ENCODE measurements at places on chromosomes 11 and 22.

GRCh38 chr11:84871116-84871515 is 756.0 kb downstream of the DLG2 start:
- no peak for DNase-seq

DNA sequence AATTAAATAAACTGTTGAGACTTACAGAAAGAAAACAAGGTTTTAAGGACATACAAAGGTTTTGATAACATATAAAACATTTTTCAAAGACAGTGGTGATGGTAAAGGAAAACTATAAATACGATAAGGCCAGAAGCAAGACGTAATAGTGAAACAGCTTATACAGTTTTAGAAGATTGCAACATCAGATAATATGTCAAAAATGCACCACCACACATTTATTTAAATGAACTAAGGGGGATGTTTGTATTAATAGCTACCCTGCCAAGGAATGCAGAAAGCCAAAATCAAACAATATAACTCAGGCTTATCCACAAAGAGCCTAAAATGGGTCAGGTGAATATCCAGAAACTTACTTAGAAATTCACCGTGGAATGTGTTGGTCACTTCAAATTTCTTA is 981.6 kb upstream of the FAT3 start:
- DNase-seq, result no peak

GRCh38 chr11:118240999-118241763 is 11.0 kb downstream of the MPZL3 start:
- no peak for DNase-seq

DNA sequence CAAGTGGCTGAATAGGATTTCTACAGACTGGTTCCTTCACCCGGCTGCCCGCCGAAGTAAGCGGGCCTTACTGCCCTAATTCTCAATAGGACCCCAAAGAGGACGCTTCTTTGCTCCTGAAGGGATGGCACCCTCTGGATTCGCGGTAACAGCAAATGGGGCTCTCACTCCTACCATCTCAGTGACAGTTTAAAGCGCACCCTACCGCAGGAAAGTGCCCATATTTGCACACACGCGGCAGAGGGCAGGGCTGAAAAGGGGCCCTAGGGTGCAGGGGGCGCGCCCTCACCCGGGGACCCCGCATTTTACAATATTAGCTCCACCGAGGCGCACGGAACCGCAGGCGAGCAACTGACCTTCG is 985 bp upstream of the UPB1 start:
- DNase-seq, result no peak

DNA sequence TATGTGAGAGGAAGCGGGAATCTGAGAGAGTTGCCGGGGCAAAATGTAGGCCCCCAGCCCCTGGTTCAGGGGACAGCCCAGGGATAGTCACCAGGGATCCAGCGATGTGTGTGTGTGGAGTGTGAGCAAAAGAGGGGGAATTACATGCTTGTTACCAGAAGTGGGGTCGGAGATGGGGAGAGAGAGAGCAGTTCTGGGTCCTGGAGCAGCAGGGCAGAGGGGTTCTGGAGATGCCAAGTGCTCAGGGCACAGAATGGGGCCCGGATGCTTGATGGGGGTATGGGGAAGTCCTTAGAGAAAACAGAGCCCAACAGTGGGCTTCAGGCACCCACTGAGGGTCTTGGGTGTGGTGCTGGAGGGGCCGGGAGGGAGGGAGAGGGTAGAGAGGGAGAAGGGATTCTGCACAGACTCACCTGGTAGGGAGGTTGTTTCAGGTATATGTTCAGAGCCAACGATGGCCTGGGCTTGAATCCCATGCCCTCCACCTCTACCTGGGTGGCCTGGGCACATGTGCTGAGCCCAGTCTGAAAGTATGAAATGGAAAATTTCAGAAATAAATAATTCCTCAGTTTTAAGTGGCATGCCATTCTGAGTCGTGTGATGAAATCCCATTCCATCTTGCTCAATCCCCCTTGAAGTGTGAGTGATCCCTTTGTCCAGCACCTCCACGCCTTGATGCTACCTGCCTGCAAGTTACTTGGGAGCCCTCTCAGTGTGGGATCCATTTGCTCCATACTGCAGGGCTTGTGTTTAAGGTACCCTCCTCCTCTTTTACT is 12.4 kb downstream of the SMIM38 start:
- no peak for DNase-seq

DNA sequence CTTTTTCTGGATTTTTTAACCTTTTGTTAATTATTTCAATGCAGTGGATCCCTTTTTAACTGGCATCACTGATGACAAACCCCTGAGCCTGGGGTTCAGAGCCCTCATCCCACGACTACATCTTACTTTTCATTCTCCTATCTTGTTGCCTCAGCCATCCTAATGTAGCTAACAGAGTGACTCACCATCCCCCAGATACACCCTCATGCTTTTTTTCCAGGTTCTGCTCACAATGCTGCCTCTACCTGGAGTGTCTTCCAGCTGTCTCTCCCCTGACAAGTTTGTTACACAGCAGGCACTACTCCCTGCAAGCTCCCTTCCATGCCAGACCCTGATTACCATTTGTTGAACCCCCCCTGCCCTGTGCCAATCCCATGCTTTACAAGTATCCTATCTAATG is 135.4 kb downstream of the NCAM1 start:
- DNase-seq, result no peak

DNA sequence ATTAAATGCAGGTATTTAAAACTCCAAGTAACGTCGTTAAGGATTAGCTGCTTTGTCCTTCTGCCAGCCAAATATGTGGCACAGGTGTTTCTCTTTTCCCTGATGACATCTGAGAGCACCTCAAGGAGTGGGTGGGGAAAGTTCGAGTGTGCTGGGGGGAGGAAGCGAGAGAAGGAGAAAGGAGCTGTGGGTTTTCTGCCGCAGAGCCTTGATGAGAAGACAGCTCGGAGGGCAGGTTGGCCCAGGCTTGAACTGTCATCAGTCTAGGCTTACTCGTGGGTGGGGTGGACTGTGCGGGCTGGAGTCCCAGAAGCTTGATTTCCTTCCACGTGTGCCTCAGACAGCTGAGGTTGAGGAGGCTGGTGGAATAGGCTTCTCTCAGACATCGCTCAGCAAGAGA is 15.2 kb upstream of the SORL1-AS1 start:
- no peak for DNase-seq

DNA sequence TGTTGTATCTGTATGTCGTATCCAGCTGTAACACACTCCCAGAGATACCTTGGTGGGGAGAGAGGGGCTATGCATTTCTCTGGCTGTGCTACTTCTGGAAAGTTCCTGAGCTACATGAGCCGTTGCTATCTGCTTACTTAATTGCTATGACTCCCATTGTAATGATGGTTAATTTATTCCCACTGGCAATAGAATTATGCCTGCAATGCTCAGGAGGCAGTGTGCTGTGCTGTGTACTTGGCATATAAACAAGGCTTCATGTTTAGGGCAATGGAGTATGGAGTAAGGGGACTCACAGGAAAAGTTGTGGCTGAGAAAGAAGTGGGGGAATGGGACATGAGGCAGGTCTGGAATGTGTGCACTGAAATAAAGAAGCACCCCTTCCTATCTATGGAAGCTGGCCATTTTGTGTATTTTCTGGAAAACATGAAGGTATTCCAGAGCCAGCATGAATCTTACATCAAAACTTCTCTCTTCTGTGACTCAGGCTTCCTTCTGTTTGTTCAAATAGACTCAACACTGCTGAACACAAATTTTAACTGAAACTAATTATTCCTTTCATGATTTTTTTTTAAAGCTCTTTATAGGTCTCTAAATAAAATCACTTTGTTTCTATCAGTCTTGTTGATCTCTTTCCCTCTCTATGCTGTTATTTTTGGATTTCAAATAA is 40.6 kb downstream of the CD44 start:
- DNase-seq, result no peak

GRCh38 chr11:88511006-88511405 is 173.5 kb upstream of the CTSC start:
- DNase-seq, result no peak

- DNase-seq, result no peak
Observed at GRCh38 chr11:112748713-112749543, 212.3 kb upstream of the NCAM1 start.

GRCh38 chr22:25748140-25748539 is 6.2 kb downstream of the MYO18B start:
- no peak for DNase-seq

DNA sequence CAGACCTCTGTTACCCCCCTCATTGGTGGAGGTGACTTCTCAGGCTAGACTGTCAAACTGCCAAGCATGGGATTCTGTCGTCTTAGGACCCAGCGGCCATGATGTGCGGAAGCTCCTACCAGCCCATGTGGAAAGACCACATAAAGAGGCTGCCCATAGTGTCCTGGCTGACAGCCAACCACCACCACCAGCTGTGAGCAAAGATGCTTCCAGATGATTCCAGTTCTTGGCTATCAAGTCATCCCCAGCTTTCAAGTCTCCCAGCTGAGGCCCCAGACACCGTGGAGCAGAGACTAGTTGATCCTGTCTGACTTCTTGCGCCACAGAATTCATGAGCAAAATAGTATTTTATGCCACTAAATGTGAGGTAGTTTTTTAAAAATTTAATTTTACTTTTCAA is 32.9 kb downstream of the SCUBE1 start:
- no peak for DNase-seq

GRCh38 chr11:17400048-17400775 is 11.8 kb upstream of the KCNJ11 start:
- no peak for DNase-seq

- no peak for DNase-seq
Observed at GRCh38 chr11:84524422-84525051, 1102.6 kb downstream of the DLG2 start.

GRCh38 chr11:61973476-61974162 is 6.2 kb upstream of the FTH1 start:
- no peak for DNase-seq

DNA sequence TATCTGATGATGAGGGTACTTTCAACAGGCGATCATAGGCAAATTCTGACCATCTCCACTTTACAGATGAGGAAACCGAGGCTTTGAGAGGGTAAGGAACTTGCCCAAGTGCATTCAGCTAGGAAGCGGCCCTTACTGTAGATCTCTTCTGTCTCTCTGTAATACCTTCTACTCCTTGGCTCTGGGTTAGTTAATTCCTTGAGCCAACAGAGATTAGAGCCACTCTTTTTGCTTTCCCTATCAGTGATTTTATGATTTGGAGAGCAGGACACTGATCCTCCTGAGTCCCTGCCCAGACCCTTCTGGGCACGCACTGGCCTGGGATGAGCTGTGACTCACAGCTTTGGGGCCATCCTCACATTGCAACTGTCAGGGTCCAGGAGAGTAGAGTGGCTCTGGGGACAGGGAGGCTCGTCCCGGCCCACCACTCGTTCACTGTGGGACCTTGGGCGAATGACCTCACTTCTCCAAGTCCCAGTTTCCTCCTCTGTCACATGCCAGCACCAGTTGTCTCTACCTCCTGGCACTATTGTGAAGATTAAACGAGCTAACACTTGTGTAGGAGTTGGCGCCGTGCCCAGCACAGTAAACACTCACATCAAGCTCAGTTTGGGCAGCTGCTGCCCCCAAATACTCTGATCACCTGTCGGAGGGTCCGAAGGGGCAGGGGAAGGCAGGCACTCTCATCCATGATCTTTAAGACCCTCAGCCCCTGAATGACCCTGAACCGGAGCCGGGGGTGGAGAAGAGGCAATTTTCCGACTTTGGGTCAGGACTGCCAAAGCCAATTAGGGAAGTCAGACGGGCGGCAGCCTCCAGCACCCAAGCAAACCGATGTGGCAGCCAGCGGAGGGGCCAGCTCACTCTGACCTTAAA is 235.0 kb downstream of the MIAT start:
- no peak for DNase-seq

GRCh38 chr11:58039589-58039988 is 8.8 kb downstream of the OR6Q1 start:
- no peak for DNase-seq

DNA sequence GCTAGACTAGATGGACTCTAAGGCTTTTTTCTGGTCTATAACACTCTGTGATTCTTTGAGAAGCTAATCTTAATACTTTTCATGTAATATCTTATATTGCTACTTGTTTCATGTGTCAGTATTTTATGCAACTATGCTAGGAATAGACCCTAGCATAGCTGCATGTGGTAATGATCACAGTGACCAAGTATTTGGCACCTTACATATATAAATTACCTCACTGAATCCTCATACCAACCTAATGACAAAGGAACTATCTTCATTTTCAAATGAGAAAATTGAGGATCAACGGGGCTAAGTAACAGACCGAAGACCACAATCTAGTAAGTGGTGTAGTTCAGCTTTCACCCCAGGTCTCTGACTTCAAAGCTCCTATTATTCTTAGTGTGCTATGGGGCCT is 327.3 kb upstream of the PITPNB start:
- no peak for DNase-seq

DNA sequence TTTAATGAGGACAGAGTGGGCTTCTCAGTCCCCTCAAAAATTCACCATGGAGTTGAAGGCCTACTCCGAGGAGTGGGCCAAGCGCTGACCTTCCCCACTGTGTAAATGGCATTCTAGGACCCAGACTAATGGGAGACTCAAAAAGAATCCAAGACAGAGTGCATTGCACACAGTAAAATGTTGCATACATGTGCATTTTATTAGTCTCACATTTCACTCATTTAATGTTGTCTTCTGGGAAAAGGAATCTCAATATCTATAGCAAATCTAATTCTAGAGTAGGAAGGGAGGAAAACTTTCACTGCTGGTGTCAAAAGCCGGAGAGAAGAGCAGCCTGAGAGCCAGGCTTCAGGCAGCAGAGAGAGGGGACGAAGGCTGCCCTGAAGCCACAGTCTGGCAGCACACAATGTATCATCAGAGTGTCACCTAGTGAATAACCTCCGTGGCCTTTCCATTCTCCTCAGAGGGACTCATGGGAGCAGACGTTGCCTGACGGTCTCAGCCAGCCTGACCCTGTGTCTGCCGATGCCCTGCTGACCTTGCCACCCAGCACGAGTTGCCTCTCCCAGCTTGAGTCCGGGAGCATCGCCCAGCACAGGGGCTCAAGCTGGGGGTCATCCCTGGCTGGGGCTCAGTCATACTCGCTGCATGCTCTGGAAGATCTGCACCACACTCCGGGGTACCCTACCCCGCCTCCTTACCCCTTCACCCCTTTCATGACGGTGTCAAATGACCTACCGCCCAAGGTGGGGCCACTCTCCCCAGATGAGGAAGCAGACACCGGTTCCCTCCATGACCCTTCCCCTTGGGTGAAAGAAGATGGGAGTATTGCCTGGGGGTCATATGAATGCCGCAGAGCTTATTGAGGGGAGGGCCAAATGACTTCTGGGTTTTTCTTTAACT is 12.9 kb upstream of the POU2AF3 start:
- no peak for DNase-seq

DNA sequence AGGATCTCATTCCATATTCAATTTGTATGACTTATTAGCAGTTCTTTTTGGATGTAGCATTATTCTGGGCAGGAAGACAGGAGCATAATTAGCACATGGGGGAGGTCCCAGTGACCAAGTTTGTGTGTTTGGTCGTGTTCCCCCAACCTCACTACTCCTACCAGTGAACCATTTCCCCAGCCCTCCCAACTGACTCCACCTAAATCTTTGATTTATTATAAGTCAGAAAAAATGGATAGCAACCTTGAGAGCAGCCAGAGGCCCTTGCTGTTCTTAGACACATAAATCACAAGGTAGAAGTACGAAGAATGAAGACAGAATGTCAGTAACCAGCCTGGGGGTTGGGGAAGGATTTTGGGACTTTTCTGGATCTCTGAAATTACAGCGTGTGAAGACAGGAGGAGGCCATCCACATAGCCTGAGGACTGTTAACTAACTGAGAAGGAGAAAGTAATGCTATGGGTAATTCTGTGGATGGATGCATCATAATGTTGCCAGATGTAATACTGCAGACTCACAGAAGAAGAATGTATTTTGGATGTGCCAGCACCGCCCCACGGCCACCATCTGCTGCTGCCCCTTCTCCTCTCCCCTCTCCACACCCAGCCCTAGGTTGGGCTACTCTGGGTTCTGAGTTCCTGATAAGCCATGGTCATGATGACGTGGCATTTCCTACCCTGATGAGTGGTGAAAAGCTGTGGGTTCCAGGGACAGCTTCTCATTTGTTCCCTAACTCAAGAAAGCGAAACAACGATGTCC is 124.3 kb upstream of the TTC12 start:
- DNase-seq, result no peak

All from activated CD4-positive, CD25-positive, alpha-beta regulatory T cell (primary cell).